SJSA1 (cell line): ENCODE measurements at places on chromosomes 6 and 20. TPM values are rescaled to one million over a fixed set of nuclear protein-coding genes. Genes with fewer than 3 reads are reported as not detected.

GRCh38 chr20:46299078-46299477 lies 9.2 kb downstream of the CDH22 start:
- no peaks in the 10 kb centered on the region for H3K4me1 ChIP-seq
- H3K27me3 ChIP-seq: peaks cover 69% of the 10 kb centered on the region
- H3K27ac ChIP-seq: no peak overlapping the region
- no peaks in the 10 kb centered on the region for H3K36me3 ChIP-seq
- H3K4me3 ChIP-seq: no peak overlapping the region

DNA sequence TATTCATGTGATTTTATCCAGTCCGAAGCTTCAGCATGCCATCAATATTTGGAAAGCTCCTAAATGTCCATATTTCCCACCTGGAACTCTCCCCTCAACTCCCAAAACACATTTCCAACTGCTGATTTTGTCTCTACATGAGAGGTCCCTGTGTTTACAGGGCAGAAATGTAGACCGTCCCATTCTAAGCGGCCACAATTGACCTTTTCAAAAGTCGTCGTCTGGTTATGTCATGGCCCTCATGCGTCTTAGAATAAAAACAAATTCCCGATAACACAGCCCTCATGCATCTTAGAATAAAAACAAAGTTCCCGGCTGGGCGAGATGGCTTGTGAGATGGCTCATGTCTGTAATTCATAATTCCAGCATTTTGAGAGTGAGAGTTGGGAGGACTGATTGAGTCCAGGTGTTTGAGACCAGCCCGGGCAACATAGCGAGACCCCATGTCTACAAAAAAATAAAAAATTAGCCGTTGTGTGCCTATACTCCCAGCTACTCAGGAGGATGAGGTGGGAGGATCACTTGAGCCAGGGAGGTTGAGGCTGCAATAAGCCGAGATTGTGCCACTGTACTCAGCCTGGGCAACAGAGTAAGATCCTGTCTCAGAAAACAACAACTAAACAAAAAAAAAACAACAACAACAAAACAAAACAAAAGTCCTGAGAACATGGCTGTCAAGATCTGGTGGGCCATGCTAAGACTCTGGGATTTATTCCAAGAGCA lies 6.4 kb upstream of the ZNF217 start:
- H3K27me3 ChIP-seq: no peaks in the 10 kb centered on the region
- no peak overlapping the region for H3K27ac ChIP-seq
- peaks cover 11% of the 10 kb centered on the region; the same call in 1 of the 2 replicates for H3K4me1 ChIP-seq
- no peak for DNase-seq
- no peak overlapping the region for H3K4me3 ChIP-seq

DNA sequence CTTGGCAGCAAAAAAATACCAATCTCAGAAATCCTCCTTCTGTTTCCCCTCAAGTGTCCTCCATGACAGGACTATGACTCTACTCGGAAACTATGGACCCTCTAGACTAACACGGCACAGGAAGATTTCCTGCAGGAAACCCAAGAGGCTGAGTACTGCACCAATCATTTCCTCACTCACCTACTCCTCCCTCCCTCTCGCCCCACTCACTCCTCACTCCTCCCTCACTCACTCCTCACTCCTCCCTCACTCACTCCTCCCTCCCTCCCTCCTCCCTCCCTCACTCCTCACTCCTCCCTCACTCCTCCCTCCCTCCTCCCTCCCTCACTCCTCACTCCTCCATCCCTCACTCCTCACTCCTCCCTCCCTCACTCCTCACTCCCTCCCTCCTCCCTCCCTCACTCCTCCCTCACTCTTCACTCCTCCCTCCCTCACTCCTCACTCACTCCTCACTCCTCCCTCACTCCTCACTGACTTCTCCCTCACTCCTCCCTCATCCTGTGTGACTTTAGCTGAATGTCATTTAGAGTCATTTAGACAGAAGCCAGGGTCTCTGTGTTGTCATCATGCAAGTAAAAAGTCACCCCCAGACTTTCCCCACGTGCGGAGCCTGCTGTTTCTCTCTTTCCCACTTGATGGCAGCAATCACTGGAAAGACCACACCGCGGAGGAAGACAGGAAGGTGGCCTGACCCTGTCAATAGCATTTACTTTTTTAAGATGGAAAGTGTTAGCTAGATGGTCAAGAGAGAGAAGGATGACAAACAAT lies 226.8 kb upstream of the PDE10A start:
- no peak overlapping the region for H3K27ac ChIP-seq
- no peaks in the 10 kb centered on the region for H3K27me3 ChIP-seq
- H3K36me3 ChIP-seq: no peaks in the 10 kb centered on the region
- no peaks in the 10 kb centered on the region for H3K4me1 ChIP-seq
- DNase-seq: no peak

Gene SLC17A4
- not detected in 2 replicates for total RNA-seq

Gene RIPOR3
- total RNA-seq: 1.3 and 1.8 TPM in 2 replicates

Gene FAM209A
- not detected in 2 replicates for total RNA-seq
